ENCODE measurements at places on chromosomes 4 and X.

DNA sequence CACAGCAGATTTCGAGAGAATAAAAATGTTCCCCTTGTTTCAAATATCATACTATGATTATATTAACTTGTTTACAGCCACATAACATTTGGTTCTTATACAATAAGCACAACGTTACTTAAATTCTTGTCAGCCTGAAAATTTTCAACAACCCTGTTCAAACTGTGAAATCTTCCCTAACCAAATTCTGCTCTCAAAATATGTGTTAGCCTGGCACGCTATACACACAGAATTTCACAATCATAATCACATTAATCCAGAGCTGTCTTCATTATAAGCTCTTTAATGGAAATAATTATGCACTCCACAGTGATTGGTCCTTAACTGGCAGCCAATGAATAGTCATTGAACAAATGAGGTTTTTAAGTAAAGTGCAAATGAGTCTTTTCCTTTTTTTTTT, 7.3 kb upstream of the PRSS12 start:
- no peak for DNase-seq

DNA sequence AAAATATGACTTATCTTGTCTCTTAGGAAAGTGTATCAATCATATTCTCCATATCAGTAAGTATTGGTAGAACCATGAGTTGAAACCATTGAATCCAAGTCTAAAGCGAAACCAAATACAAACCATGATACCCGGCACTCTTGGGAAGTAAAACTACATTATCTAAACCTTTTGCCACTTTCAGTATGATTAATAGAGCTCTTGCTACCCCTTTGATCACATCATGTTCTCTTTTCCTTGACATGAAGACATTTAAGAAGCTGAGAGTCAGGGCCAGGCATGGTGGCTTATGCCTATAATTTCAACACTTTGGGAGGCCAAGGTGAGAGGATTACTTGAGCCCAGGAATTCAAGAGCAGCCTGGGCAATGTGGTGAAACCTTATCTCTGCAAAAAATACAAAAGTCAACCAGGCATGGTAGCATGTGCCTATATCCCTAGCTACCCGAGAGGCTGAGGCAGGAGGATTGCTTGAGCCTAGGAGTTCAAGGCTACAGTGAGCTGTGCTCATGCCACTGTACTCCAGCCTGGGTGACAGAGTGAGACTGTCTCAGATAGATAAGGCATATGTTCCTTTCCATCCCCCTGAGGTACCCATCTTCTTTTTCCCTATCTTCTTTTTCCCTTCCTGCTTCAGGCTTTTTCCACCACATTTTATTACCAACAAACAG, 45.4 kb downstream of the CEP135 start:
- no peak for DNase-seq

DNA sequence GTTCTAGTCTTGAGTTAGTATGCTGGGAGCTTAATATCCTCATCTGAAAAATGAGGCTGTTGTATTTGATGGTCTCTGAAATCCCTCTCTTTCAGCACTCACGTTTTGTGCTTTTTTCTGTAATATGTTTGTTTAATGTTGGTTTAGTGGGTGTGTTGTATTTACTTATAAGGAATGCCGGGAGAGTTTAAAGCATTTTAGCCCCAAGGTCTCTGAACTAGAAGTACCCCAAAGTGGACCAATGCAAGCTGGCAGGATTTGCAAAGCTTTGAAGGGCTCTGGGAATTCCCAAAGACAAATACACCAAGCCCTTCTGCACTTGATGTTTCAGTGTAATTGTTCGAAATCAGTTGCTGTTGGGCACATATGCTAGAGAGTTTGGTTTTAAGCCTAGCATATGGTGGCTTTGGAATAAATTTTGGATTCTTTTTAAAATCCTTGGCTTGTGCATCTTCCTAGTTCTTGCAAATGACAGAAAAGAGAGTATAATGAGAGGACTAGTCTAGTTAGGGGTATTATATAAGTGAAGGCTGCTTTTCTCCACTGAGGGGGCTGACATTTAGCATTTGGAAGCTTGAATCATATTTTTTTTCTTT, 371.4 kb upstream of the BOD1L1 start:
- DNase-seq, result no peak

DNA sequence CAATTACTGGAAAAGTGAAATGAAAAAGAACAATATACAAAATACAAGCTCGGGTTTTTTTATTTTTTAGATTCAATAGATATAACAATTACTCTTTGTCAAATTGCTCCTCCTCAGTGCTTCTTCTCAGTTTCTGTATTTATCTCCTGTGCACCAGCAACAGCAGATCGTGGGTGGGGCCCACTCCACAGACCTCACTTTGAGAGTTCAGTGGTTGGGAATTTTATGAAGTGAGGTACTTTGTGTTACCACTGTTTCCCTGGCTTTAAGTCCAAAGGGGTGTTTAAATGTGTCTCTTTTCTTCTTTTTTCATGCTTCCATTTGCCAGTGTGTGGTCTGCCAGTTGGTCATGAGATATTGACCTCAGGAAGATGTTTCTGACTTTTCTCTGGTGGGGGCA, 54.4 kb downstream of the KIT start:
- DNase-seq, result no peak

- no peak for DNase-seq
Observed at GRCh38 chr4:80610199-80610598, 274.7 kb downstream of the CFAP299 start.

DNA sequence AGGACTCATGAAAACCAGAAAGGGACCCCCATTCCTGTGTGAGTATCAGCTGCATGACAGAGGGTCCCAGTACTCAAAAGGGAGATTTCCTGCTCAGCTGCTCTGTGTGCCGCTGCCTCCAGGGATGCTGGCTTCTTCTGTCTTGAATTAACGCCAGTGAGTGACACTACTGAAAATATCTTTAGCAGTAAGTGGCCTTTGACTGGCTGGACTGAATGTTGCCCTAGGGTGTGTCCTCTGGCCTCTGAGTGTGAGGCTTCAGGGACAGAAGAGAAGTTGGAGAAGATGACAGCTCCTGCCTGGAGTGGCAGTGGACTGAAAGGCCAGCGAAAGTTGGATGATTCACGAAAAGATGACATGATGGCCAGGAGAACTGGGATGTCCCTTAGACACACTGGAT, 95.4 kb downstream of the LIMCH1 start:
- no peak for DNase-seq

GRCh38 chr4:155944516-155944915, 9.2 kb downstream of the CTSO start:
- DNase-seq, result no peak

DNA sequence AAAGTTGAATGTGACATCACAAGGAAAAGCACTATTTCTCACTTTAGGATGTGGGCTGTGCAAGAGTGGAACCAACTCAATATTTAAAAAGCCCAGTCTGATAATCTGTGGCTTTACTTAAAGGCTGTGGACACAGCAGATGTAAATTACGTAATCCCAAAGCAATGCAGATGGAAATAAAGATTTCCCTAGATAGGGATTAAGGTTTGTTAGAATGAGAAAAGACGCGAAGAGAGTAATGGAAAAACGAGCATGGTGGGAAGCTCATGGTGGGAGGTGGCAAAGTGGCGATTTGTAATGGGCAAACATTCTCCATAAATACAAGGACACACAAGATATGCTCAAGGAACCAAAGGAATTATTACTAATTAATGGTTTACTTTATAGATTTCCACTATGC, 985.5 kb downstream of the FSTL5 start:
- no peak for DNase-seq

DNA sequence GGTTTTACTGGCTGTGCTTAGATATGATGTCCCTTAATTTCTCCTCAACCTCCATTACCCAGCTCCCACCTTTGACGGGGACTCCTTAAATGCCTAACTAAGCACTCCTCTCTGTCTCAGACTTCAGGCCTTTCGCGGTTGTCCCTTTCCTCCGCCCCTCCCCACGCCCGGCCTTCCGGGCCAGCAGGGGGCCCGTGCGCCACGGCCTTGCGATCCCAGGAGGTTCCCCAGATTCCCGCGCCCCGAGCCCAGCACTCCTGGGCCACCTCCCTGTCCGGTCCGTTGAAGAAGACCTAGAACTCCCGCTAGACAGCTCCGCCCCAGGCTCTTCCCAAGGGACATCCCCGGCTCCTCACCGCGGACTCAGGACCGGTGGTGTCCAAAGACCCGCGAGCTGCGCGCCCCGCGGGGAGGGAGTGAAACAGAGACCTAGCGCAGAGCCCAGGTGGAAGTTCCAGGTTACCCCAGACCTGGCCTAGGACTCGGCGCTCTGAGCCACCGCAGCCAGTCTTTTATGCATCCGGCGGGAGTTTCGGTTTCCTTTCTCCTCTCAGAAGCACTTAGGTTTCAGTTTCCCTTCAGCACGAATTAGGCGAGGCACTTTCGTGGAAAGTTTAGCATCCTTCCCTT, at the start of gene DDX60:
TSS of gene DDX60 (minus strand) at position 487 of the 630 bp plus-strand sequence. CDS start 7,493 bp downstream, outside the sequence.
- peak; percentile 74 for DNase-seq

GRCh38 chr4:16106956-16107355, 23.1 kb upstream of the PROM1 start:
- DNase-seq, result no peak

DNA sequence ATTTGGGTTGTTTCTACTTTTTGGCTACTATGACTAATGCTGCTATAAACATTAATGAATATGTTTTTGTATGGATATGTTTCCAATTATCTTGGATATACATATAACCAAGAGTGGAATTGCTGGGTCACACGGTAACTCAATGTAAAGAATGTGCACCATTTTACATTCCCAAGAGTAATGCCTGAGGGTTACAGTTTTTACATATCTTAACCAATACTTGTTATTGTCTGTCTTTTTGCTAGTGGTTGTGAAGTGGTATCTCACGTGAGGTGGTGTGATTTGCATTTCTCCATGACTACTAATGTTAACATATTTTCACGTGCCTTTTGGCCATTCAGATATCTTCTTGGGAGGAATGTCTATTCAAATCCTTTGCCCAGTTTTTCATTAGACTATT, 200.3 kb upstream of the MAB21L2 start:
- DNase-seq, result no peak

DNA sequence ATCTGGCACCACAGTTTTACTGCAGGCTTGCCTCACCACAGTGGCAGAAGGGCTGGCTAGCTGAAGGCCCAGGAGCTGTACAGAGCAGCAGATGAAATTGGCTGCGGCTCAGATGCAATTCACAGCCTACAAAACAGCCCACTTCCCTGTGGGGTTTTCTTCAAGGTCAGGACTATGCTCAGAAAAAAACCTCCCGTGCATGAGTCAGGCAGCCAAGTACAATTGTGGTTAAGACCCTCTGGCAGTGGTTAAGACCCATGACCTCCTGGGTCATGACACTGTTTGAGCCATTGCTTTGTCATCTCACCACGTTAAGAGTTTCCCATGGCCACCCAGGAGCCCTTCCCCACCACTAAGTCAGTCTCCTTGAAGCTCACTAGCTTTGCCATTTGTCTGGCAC, 276.3 kb downstream of the HNRNPD start:
- DNase-seq, result no peak

DNA sequence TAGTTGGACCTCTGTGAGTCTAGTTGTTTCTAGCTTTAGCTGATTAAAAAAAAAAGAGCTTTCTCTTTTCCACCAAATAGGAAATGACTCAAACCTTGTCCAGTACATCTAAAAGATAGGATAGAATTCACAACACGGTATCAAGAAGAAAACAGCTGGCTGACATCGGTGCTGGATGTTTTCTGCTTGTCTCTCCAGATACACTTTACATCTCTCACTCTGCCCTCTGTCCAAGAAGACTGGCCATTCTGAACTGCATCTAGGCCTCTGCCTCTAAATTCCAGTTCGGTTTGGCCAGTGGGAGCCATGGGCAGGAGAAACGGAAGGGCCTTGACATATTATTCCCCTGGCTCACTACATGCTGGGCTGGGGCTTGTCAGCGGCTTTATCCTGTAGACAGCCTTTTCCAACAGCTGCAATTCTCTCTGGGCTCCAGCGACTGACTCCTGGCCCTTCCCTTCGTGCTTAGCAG, 57.3 kb upstream of the SHISA3 start:
- no peak for DNase-seq

- DNase-seq, result no peak
Observed at GRCh38 chr4:187017147-187017546, 293.5 kb upstream of the FAT1 start.

- DNase-seq, result peak; percentile 80
Observed at GRCh38 chr4:15400981-15401671, 26.7 kb upstream of the C1QTNF7 start.

DNA sequence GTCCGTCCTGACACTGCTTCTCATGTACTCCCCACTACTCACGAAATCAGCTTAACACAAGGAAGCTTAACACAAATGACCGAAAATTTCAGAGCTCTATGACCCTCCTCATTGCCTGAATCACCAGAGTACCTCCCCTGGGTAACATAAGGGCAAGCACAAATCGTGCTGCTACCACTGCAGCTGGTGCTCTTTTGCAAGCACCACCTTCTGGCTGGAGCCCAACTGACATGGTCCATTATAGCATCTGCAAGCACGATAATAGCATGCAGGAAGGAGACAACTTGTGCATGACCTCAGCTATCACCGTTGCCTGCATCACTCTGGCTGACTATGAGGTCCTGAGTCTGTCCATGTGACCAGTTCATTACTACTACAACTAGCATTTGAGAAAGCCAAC, 308.0 kb downstream of the TEX13C start:
- no peak for DNase-seq

DNA sequence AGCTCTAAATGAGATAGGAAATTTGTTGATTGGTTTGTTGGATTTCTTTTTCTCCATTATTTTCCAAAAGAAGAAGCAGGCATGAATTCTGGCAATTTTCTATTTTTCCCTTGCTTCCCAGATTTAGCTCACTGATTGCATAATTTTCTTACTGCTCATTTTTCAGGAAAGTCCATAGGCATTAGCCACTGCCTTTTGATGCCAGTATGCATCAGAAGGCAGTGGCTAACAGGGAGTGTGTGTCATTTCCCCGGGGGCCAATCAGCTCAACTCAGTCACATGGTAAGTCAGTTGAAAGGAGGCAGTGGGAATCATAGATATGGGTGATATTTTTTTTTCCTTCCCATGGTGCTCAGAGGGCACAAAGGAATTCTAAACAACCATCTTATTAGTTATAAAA, 156.7 kb downstream of the TRIML1 start:
- DNase-seq, result no peak

DNA sequence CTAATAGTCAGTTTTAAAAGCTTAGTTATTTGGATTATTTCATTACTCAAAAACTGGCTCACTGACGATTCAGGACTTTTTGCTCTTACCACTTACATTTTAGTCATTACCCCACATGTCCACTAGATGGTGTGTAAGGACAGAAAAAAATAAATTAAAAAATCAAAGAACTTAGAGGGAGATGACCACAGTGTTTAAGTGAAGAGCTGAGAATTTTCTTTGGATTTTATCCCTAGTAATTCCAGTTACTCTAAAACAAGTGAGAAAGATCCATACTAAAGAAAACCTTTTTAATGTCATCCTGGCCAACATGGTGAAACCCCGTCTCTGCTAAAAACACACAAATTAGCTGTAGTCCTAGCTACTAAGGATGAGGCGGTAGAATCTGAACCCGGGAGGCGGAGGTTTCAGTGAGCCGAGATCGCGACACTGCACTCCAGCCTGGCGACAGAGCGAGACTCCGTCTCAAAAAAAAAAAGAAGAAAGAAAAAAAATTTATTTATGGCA, 26.4 kb upstream of the TMPRSS11B start:
- peak; percentile 12 for DNase-seq

- DNase-seq, result no peak
Observed at GRCh38 chr4:54708339-54709279, 50.9 kb downstream of the KIT start.

Measured in tibial nerve (tissue), 4 donors.